ENCODE measurements at places on chromosomes 6 and 20. TPM values are rescaled to one million over a fixed set of nuclear protein-coding genes. Genes with fewer than 3 reads are reported as not detected.

- no peaks in the 10 kb centered on the region for H3K36me3 ChIP-seq
- H3K27me3 ChIP-seq = no peaks in the 10 kb centered on the region
- no peak overlapping the region for H3K4me3 ChIP-seq
- H3K4me1 ChIP-seq = no peaks in the 10 kb centered on the region
- H3K27ac ChIP-seq = no peak overlapping the region
Measured at GRCh38 chr20:47110819-47111218, 216.2 kb downstream of the EYA2 start.

DNA sequence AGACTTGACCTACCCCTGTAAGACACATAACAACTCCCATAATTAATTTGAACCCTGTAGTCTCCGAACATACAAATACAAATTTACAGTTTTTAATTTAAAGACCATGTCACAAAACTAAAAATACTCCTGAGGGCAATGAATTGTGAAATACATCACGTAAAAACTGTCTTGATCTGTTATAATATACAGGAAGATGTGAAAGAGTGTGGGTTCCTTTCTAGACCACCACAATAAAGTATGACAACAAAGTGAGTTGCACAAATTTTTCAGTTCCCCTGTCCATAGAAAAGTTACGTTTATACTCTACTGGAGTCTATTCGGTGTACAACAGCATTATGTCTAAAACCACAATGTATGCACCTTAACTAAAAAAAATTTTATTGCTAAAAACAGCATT is 11.0 kb upstream of the BLOC1S5 start:
- H3K4me3 ChIP-seq = no peak overlapping the region
- no peak for DNase-seq
- H3K27me3 ChIP-seq = no peaks in the 10 kb centered on the region
- peaks cover 17% of the 10 kb centered on the region for H3K36me3 ChIP-seq
- peaks cover 6% of the 10 kb centered on the region for H3K4me1 ChIP-seq

DNA sequence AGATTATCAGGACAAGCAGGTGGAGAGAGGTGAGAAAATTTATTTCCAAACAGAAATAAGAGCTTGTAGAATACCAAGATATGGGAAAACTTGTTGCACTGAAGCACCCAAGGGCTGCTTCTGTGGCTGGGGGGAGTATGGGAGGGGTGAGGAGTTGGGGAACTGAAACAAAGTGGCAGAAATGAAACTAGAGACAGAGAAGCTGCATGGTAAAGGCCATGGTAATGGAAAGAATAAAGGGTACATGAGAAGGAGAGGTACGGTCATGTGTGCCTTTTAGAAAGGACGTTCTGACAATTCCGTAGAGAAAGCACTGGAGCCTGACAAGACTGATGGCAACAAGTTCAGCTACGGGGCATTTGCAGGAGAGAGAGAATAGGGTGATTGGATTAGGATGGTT is 51.6 kb upstream of the RIN2 start:
- no peak overlapping the region for H3K4me3 ChIP-seq
- no peak for DNase-seq
- H3K4me1 ChIP-seq = no peaks in the 10 kb centered on the region
- H3K36me3 ChIP-seq = no peaks in the 10 kb centered on the region
- H3K27me3 ChIP-seq = no peaks in the 10 kb centered on the region
- no peak overlapping the region for H3K27ac ChIP-seq

DNA sequence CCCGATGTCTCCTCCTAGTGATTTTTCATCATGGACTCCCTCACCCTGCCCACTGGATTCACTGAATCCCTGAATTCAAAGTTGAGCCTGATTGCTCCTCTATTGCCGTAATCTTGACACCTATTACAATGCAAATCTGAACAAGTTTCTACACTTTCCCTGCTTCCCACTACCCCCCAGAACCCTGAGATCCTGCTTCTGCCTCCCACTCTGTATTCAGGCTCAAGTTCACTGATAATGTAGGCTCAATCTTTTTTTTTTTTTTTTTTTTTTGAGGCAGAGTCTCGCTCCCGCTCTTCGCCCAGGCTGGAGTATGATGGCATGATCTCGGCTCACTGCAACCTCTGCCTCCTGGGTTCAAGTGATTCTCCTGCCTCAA is 3.6 kb upstream of the DCBLD1 start:
- no peak for DNase-seq
- peaks cover 59% of the 10 kb centered on the region for H3K27me3 ChIP-seq
- no peak overlapping the region for H3K4me3 ChIP-seq
- H3K27ac ChIP-seq = no peak overlapping the region
- H3K4me1 ChIP-seq = peaks cover 15% of the 10 kb centered on the region
- H3K36me3 ChIP-seq = no peaks in the 10 kb centered on the region

GRCh38 chr6:6766230-6766905 is 177.8 kb downstream of the LY86 start:
- H3K27me3 ChIP-seq = peaks cover 28% of the 10 kb centered on the region
- H3K27ac ChIP-seq = no peak overlapping the region
- H3K4me1 ChIP-seq = peaks cover 6% of the 10 kb centered on the region
- DNase-seq = no peak
- no peak overlapping the region for H3K4me3 ChIP-seq

DNA sequence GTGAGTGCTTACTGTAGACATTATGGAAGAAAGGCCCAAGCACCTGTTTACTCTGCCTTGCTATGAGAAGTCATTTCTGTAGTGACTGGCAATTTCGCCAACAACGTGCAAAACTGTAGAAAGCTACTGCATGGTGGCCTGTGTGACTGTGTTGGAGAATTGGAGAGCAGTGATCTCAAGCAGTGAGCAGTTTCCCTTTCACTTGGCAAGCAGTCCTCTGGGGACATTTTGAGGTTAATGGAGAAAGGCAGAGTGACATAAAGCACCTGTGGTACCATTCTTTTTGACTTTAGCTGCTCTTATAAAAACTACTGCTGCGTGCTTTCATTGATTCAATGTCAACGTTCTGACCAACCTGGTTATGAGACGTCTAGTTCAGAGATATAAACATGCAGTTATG is 382.6 kb upstream of the JAG1 start:
- no peaks in the 10 kb centered on the region for H3K27me3 ChIP-seq
- H3K4me3 ChIP-seq = no peak overlapping the region
- no peak overlapping the region for H3K27ac ChIP-seq
- H3K4me1 ChIP-seq = no peaks in the 10 kb centered on the region
- no peak for DNase-seq

GRCh38 chr20:46221256-46221833 is 87.0 kb downstream of the CDH22 start:
- H3K27me3 ChIP-seq = peaks cover 5% of the 10 kb centered on the region
- H3K4me3 ChIP-seq = no peak overlapping the region
- H3K36me3 ChIP-seq = no peaks in the 10 kb centered on the region
- H3K27ac ChIP-seq = no peak overlapping the region
- no peaks in the 10 kb centered on the region for H3K4me1 ChIP-seq

DNA sequence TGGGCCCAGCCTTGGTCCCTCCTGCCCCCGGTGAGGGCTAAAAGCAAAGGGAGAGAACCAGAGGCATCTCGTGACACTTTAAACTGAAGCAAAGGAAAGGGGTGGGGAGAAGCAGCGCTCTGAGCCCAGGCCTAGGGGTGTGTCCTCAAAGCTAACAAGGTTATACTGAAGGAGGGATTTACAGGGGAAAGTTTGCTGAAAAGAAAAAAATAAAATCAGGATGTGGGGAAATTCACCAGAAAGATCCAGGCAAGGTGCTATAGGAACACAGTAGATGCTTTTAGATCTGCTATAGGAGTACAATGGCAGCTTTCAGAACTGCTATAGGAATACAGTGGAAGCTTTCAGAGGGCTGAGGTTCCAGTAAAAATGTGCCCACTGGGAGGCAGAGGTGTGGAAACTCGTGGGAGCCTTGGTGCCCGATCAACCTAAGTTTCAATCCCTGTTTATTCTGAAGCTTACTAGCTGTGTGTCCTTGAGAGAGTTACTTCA is at the start of gene COL9A1:
Gene COL9A1 (minus strand): TSS at position 51 of the 492 bp plus-strand sequence. CDS start 160 bp downstream, outside the sequence.
- peaks cover 17% of the 10 kb centered on the region for H3K27me3 ChIP-seq
- no peaks in the 10 kb centered on the region for H3K36me3 ChIP-seq
- H3K4me3 ChIP-seq = no peak within 1 kb of the TSS

DNA sequence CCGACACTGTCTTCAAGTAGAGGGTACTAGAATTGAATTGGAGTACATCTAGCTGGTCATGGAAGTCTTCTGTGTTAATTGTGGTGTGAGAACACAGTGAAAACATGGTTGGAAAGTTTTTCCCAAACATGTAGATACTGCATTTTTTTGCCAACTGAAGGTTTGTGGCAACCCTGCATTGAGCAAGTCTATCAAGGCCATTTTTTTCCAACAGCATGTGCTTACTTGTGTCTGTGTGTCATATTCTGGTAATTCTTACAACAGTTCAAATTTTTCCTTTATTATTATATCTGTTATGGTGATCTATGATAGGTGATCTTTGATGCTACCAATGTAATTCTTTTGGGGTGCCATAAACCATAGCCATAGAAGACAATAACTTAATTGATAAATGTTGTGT is 147.0 kb downstream of the MYB start:
- no peak overlapping the region for H3K4me3 ChIP-seq
- DNase-seq = no peak
- H3K36me3 ChIP-seq = peaks cover 18% of the 10 kb centered on the region
- H3K27me3 ChIP-seq = no peaks in the 10 kb centered on the region

- peaks cover 17% of the 10 kb centered on the region for H3K27me3 ChIP-seq
- no peak for DNase-seq
- H3K4me1 ChIP-seq = no peaks in the 10 kb centered on the region
- no peak overlapping the region for H3K27ac ChIP-seq
Measured at GRCh38 chr6:3433005-3433404, 23.8 kb downstream of the SLC22A23 start.

DNA sequence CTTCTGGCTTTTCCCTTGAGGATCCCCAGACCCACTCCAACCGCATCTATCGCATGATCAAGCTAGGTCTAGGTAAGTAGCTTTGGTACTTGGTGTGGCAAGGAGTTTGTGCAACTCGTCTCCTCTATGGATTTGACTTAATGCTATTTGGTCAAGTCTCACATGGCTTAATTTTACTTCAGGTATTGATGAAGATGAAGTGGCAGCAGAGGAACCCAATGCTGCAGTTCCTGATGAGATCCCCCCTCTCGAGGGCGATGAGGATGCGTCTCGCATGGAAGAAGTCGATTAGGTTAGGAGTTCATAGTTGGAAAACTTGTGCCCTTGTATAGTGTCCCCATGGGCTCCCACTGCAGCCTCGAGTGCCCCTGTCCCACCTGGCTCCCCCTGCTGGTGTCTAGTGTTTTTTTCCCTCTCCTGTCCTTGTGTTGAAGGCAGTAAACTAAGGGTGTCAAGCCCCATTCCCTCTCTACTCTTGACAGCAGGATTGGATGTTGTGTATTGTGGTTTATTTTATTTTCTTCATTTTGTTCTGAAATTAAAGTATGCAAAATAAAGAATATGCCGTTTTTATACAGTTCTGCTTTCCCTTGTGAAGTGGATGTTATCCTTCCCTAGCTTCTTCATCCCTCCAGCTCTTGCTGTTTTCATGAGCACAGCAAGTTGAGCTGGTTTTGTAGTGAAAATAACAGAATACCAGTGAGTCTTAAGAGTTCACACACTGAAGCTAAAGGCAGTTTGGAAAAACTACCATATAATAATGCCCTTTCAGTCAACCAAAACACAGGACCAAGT is 3.8 kb downstream of the SLC35B2 start:
- peaks cover 84% of the 10 kb centered on the region for H3K4me1 ChIP-seq
- peaks cover 62% of the 10 kb centered on the region for H3K36me3 ChIP-seq
- peak overlapping the region; percentile 66 for H3K27ac ChIP-seq
- H3K27me3 ChIP-seq = no peaks in the 10 kb centered on the region
- DNase-seq = peak; percentile 80

- no peak overlapping the region for H3K27ac ChIP-seq
- H3K36me3 ChIP-seq = no peaks in the 10 kb centered on the region
- no peak overlapping the region for H3K4me3 ChIP-seq
- no peak for DNase-seq
- peaks cover 3% of the 10 kb centered on the region for H3K27me3 ChIP-seq
Measured at GRCh38 chr6:80527552-80528052, 421.1 kb downstream of the BCKDHB start.

DNA sequence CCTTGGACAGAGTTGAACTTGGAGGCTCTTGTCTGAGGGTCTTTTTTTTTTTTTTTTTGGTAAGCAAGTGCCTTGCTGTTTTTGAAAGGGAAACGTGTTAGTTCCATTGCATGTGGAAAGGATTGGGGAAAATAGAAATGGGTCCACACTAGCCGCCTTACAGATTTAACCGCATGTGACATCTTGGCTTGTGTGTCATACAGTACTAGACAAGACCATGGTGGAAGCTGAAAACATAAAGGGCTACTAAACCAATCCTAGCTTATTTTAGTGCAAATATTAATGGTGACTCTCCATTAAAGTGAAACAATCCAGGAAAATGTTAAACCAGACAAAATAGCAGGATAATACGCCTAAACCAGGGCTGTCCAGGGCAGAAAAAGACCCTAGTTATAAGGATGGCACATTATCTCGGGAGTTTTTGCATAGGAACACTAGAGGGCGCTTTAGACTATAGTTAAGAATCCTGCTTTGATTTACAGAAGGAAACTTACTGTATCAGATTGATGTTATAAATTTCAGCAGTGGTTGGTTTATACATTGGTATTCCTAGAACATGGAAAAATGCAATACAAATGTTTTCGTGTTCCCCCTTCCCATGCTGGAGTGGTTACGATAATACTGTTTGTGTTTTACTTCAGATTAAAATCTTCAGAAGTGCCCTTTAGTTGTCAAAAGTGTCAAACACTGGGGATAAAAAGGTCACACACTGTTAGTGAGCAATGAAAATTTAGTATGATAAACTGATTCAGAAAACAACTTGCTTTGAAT is 59.8 kb upstream of the DEK start:
- no peak overlapping the region for H3K4me3 ChIP-seq
- peaks cover 9% of the 10 kb centered on the region for H3K4me1 ChIP-seq
- H3K27ac ChIP-seq = no peak overlapping the region
- H3K36me3 ChIP-seq = no peaks in the 10 kb centered on the region
- peaks cover 5% of the 10 kb centered on the region for H3K27me3 ChIP-seq

DNA sequence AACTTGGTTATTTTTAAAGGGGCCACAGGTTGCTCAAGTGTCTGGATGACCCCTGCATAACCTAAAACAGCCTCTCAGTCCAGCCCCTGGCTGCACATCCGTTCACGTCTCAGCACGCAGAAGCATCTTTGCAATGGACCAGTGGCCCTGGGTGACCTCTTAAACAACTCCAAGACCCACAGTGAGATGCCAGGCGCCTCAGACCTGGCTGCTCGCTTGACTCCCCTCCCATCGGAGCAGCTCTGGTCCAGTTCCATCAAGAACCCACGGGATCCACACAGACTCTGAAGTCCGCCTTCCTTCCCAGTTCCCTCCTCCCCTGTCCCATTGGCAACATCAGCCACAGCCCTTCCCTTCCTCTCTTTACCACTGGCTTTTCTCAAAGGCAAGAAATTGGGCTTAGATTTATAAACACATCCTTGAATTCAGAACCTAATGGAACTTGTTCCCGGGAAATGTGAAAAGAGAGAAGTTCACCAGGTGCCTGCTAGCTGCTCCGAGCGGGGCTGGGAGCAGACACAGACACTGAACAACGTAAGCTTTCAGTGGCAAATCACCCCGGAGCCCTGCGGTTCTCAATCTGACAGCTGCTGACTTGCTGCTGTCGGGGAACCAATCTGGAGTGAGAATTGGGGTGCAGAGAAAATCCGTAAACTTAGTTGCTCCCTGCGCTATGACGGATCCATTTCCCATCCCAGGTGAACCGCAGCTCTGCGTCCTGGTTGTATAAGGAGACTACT is 39.6 kb upstream of the MPC1 start:
- no peak overlapping the region for H3K4me3 ChIP-seq
- H3K36me3 ChIP-seq = no peaks in the 10 kb centered on the region
- no peak for DNase-seq
- H3K4me1 ChIP-seq = peaks cover 34% of the 10 kb centered on the region
- H3K27ac ChIP-seq = no peak overlapping the region

STK4 gene
- 170 TPM for total RNA-seq

PAX1 gene
- not detected for total RNA-seq

GSTA5 gene
- total RNA-seq = not detected

PNLDC1 gene
- 0.75 TPM for total RNA-seq

PSMB8 gene
- total RNA-seq = 464 TPM

NDUFAF4 gene
- 27.3 TPM for total RNA-seq

SNAI1 gene
- total RNA-seq = 0.21 TPM

HMGCLL1 gene
- not detected for total RNA-seq
